Upper lobe of right lung (tissue), 1 donor: ENCODE measurements at places on chromosomes 7 and 10.

DNA sequence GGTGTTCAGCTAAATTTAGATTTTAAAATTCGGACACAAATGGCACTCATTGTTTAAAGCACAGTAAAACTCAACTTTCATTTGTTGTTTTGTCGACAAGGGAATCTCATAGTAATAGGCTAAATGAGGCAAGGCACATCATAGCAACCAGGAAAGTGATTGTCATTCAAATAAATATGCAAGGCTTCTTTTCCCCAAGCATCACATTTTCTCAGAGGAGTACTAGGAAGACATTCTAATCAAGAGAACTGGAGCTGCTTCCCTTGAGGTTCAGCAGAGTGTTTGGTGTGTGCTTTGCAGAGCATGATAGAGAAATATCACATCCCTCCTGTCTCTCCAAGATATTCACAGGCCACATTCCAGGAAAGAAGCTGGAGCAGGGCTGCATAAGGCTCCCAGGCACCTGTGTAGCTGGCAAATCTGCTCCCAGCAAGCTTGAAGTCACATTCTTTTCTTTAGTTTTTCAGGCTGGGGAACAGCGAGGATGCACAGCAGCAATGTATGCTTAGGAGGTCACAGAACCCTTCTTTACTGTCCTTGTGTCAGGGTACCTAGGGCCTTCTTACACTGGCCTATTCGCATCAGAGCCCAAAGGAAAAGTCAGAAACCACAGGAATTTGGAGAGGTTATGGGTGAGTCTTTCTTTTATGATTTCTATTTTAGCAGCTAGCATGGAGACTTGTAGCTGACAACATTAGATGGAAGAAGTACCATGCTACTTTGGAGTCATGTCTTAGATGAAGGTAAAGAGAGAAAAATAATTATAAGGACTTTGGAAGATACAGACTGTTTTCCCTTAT lies 95.9 kb upstream of the HDAC9 start:
- no peak for DNase-seq

GRCh38 chr7:98651760-98652159 lies 34.7 kb downstream of the NPTX2 start:
- DNase-seq: no peak

DNA sequence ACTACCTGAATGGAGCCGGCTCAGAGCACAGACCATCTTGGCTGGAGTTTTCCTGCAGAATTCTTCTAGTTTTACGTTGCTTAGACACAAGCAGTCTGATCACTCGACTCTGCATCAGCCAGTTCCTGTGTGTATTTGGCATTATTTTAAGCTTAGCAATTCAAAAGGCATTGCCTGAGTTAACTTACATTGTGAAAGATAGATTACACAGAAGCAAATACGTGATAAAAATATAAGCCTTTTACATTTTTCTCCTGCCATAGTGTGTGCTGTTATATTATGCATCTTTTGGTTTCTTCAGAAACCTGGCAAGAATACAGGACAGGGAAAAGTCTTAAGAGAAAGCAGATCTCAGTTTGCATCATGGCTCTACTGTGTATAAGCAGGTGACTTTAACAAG lies 98.1 kb downstream of the LRRC4 start:
- no peak for DNase-seq

DNA sequence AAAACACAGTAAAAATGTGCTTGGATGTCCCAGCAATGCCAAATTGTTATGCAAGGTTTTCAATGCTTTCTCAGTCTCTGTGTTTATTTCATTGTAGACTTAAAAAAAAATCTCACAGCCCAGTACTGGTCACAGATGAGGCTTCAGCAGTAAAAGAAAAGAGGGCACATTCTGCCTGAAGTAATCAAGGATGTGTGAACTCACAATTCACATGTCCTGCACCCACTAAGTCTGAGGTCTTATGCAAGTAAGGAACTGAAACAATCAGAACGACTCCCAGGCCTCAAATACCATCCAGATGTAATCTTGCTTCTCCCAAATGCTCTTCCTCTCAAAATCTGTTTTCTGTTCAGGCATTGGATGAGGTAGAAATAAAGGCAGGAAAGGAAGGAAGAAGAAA lies 33.7 kb downstream of the ADRB1 start:
- DNase-seq: no peak

- no peak for DNase-seq
Measured at GRCh38 chr10:21285742-21286331, 239.6 kb downstream of the SKIDA1 start.
